ENCODE measurements at places on chromosomes 7 and 10. TPM values are rescaled to one million over a fixed set of nuclear protein-coding genes. Genes with fewer than 3 reads are reported as not detected.

GRCh38 chr7:29190349-29191045, 4.1 kb upstream of the CHN2 start:
- peak; percentile 45 for DNase-seq

TUBAL3 gene
- total RNA-seq = not detected

DNA sequence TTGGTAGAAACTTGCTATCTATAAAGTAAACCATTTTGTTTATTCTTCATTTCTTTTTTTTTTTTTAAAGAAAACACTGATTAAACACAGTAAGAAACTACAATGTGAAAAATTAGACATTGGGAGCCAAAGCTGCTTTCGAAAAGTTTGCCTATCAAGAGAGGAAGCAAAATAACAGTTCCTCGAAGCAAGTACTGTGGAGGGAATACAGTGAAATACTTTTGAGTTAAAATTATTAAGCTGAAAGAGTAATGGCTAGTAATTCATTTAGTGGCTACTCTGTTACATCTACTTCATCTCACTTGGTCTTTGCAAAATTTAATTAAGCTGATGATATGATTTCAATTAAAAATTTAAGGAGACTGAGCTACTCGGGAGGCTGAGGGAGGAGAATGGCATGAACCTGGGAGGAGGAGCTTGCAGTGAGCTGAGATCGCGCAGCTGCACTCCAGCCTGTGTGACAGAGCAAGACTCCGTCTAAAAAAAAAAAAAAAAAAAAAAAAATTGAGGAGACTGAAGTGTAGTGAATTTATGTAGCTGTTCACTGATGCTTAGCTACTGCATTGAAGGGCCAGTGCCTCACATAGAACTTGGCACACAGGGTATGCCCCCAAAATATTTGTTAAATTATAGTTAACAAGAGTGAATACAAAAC, 982.1 kb upstream of the MBL2 start:
- no peak for DNase-seq

LRRC27 gene
- 13.4 TPM for total RNA-seq

GRCh38 chr7:92366730-92367129, 80.6 kb upstream of the GATAD1 start:
- DNase-seq = peak; percentile 85

ASB15 gene
- total RNA-seq = not detected

DNA sequence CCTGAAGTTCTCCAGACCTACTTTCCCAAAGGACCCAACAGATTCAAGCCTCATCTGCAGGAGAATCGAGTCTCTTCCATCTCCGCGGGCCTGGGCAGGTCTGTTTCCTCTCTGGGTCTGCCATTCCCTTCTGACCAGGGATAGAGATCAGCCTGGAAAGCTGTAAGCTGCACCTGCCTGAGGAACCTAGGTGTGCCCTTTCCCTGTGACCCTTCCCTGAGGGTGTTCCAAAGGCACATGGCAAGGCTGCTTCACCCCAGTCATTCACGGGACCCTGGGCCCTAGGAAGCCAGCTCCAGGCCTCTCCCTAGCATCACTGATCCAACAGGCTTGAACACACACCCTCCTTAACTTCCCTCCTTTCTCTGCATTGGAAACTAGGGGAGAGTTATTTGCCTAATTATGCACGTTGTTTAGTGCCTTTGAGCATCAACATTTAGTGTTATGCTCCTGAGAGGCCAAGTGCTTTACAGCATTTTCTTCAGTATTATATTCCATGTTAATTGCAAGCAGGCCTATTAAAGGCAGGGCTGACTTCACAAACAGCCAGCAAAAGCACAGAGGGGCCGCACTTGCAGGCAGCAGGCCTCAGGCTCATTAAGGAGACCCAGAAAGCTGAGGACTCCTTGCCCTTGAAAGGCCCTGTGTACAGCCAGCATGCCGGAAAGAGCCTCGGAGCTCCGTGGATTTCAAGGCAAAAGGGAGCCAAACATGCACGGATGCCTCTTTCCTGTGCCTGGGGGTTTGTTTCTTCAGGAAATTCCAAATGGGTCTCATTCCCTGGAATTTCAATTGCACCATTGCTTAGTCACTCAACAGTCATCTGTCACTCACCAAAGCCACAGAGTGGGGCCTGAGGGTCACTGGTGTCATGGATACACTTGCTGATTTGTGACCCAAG, 91.0 kb upstream of the FAM20C start:
- peak; percentile 65 for DNase-seq

TDRD1 gene
- 0.59 TPM for total RNA-seq

PLCE1 gene
- 6.2 TPM for total RNA-seq

LRRC4 gene
- 0.29 TPM for total RNA-seq

RAMP3 gene
- total RNA-seq = not detected

EXOSC1 gene
- total RNA-seq = 47.4 TPM

GRCh38 chr7:142248-142941, 50.0 kb upstream of the FAM20C start:
- peak; percentile 73 for DNase-seq

DNA sequence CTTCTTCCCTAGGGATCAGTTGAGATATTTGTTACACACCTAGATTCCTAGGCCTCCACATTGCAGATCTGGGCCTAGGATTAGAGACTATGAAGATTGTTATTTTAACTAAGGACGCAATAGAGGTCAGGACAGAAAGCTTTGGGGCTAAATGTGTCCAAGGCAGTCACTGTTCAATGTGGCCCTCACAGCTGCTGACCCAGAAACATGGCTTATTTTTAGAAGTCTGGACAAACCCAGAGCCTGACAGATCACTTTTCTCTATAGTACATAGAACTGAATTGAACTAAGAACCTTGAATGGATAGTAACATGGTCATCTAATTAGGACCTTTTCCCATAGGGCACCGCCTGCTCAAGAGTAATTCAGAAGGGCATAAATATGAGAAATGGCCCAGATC, 146.6 kb upstream of the AUTS2 start:
- peak; percentile 32 for DNase-seq

Data from osteoblast (primary cell).